ENCODE measurements at places on chromosomes 1 and 21. TPM values are rescaled to one million over a fixed set of nuclear protein-coding genes. Genes with fewer than 3 reads are reported as not detected.

- H3K4me1 ChIP-seq, result no peaks in the 10 kb centered on the region
- no peak overlapping the region for H3K4me3 ChIP-seq
- no peak for DNase-seq
- H3K27me3 ChIP-seq, result no peaks in the 10 kb centered on the region
- H3K27ac ChIP-seq, result no peak overlapping the region
- peaks cover 2% of the 10 kb centered on the region for H3K36me3 ChIP-seq
Observed at GRCh38 chr1:28974432-28974831, 60.1 kb downstream of the EPB41 start.

DNA sequence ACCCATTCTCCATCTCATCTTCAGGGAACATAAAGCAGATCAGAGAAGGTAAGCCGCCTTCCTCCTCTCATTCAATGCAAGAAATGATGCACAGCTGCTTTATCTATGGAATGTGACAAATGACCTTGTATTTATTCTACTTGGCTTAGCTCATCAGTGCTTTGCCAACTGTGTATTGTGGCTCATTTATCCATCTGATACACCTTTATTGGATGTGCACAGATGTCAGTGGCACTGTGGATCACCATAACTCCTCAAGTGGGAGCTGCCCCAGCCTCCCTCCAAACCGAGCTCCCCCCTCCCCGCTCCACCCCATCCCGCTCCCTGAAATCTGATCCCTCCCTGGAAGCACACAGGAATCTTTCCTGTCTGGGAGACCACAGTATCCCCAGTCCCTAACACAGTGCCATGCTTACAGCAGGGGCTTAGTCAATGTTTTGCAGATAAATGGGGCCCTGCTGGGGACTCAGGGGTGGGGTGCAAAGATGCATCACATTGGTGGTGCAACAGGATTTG, 156.0 kb upstream of the RAB4A start:
- DNase-seq, result no peak
- no peak overlapping the region for H3K4me3 ChIP-seq
- no peak overlapping the region for H3K27ac ChIP-seq
- peaks cover 4% of the 10 kb centered on the region for H3K4me1 ChIP-seq

DNA sequence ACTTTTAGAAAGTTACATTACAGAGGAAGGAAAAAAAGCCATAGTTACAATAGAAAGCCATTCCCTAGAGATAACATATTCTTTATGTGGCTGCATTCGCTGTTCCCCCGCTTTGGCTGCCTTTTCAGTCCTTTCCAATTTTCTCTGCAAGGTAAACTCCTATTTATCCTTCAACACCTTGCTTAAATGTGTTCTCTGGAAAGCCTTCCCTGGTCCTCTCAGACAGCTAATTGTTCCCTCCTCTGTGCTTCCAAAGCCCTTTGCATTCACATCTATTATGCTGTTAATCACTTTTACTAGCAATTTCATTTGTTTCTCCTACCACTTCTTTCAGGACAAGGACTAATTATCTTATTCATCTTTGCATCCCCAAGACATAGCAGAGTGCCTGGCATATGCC, 1.6 kb downstream of the PHC2 start:
- no peaks in the 10 kb centered on the region for H3K36me3 ChIP-seq
- no peak overlapping the region for H3K27ac ChIP-seq

DNA sequence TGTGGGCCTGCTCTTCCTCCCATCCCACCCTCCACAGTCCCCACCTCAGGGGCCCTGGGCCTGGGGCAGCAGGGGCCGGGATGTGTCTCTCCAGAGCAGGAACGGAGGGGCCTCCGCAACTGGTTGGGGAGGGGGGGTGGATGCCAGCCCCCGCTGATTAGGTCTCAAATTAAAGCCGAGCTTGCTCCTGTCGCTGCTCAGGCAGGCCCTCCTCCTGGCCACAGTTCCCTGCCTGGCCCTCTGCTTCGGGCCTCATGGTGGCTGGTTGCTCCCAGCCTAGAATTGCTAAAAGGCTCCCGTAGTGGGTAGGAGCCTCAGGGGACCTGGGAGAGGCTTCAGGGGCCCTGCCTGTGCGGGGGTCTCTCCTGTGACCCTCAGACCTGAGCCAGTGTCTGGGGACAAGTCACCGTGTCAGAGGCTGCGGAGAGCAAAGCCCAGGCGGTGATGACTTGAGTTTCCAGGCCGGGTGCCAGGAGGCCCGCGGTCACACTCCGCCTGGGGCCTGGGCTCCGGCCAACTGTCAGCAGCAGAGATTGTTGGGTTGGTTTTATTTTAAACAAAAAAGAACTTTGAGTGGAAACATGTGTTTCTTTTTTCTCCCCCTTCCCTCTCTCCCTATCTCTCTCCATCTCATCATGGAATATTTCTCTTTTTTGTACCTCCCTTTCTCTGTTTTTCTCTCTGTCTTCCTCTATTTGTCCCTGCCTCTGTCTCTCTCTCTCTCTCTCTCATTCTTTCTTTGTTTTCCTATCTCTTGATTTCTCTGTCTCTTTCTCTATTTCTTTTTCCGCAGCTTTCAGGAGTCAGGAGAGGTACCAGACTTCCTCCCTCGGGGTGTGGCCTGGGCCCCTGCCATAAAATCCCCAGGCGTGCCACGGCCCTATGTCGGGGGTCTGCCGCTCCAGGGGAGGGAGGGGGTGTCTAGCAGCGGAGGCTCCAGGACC, 20.0 kb upstream of the EPHA2 start:
- no peak overlapping the region for H3K27ac ChIP-seq
- no peaks in the 10 kb centered on the region for H3K36me3 ChIP-seq
- peaks cover 5% of the 10 kb centered on the region for H3K27me3 ChIP-seq
- no peak for DNase-seq

DNA sequence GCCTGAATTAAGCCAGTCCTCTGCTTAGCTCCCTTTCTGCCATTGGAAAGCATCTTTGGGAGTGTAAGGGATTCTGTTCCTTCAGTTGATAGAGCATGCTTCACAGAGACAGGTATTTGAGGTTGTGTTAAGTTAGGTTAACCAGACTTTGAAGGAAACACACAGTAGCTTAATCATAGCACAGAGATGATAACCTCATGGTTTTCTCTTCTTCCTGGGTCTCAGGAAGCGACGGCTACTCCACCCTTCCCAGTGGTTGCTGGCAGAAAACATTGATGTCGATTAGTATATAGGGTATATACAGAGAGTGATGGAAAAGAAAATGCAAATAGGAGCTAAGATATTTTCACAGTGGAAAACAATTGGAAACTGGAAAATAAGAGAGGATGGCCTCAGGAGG, 42.0 kb downstream of the S1PR1 start:
- H3K36me3 ChIP-seq, result no peaks in the 10 kb centered on the region
- peaks cover 39% of the 10 kb centered on the region for H3K4me1 ChIP-seq
- H3K27me3 ChIP-seq, result no peaks in the 10 kb centered on the region

DNA sequence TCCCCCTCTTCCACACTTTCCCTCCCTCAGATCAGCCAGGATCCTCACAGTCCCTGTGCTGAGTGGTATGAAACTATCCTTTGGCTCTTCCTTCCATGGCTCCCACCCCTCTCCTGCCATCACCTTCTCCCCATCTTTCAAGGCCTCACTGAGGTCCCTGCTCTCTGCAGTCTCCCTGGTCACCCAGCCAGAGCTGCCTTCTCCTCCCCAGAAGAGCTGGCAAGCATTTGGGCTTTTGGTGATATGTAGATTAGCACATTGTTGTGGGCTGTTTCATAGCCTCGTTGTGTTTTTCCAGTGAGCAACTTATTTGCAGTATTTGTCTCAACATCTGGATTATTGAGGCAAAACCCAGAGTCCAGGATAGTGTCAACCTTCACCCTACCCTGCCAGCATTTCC, 2.2 kb downstream of the CSF1 start:
- no peak overlapping the region for H3K27ac ChIP-seq
- DNase-seq, result no peak
- H3K27me3 ChIP-seq, result peaks cover 41% of the 10 kb centered on the region

Gene EXOSC10
- 118 TPM for total RNA-seq

Gene KCNK2
- total RNA-seq, result not detected

Data from B cell (primary cell).